ENCODE measurements at places on chromosomes 3 and 15.

GRCh38 chr3:138113326-138113725, 2.1 kb downstream of the DZIP1L start:
- peaks cover 2% of the 10 kb centered on the region for H3K36me3 ChIP-seq
- DNase-seq: no peak
- H3K4me3 ChIP-seq: no peak overlapping the region
- 0 out of 2 replicates have a peak overlapping the region, but pooled peaks have one; percentile 3 for H3K27ac ChIP-seq

DNA sequence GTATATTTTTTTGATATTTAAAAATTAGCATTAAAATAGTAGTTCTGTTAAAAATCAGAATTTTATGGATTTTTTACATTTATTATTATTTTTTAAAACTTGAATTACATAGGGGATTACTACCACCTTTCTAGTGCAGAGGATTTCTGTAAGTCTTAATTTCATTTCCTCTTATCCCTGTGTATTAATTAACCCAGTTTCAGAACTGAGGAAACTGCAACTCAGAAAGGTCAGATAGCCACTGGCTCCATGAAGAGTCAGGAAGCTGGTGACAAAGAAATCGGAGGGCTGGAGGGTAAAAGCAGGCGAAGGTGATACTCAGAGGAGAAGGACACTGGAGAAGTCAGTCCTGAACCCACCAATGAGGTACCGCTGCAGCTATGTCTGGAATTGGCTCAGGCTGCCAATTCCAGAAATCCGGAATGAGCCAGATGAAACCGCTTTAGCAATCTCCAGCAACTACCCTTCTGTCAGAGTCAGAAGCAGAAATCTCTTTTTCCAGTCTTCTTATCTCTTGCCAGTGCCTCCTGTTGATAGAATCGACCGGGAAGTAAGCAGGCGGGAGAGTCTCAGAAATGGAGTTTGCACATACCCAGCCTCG, 308.5 kb downstream of the SV2B start:
- H3K27ac ChIP-seq: no peak overlapping the region
- H3K27me3 ChIP-seq: no peaks in the 10 kb centered on the region
- H3K4me1 ChIP-seq: no peaks in the 10 kb centered on the region
- H3K4me3 ChIP-seq: peak overlapping the region; percentile 15
- peak; percentile 62 for DNase-seq

GRCh38 chr3:164550857-164551256, 527.4 kb downstream of the SI start:
- no peaks in the 10 kb centered on the region for H3K4me1 ChIP-seq
- no peak overlapping the region for H3K27ac ChIP-seq
- no peak overlapping the region for H3K4me3 ChIP-seq
- DNase-seq: no peak
- no peaks in the 10 kb centered on the region for H3K27me3 ChIP-seq

DNA sequence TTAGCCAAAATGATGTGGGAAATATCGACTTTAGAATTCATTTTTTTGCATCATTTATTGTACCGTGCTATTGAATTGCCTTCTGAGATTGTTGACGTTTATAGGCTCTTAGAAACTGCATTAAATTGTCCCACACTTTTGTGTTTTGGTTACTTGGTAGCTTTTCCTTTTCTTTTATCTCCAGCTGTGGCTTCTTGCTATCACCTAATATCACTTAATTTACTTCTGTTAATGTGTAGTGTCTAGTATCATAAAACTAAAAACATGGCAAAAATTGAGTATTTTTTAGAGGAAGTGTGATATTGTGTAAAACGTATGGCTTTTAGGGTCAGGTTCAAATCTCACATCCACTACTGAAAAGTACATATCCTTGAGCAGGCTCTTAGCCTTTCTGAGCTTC, 11.2 kb downstream of the TMOD3 start:
- no peak overlapping the region for H3K4me3 ChIP-seq
- H3K4me1 ChIP-seq: peaks cover 24% of the 10 kb centered on the region
- H3K36me3 ChIP-seq: no peaks in the 10 kb centered on the region
- no peak for DNase-seq
- no peaks in the 10 kb centered on the region for H3K27me3 ChIP-seq

DNA sequence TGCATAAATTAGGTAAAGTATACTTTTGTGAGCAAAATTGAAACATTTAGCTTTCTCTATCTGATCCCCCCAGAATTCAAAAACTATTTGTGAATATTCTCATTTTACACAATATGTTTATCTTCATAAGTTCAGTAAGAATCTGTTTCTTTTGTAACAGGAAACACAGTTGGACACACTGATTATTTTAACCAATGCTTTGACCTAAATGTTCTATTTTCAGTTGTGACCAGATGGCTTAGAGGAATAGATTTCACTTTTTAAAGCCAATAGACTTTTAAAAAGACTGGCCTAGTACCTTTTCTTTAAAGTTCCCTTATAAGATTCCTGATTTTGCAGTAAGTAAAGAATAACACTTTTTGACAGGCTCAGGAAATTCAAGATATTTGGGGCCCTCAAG, 74.0 kb upstream of the STRIT1 start:
- H3K4me3 ChIP-seq: no peak overlapping the region
- H3K27ac ChIP-seq: no peak overlapping the region

GRCh38 chr3:171163101-171164066, 136.9 kb upstream of the SLC2A2 start:
- H3K4me1 ChIP-seq: peaks cover 2% of the 10 kb centered on the region
- no peaks in the 10 kb centered on the region for H3K27me3 ChIP-seq
- H3K36me3 ChIP-seq: peaks cover 5% of the 10 kb centered on the region
- H3K27ac ChIP-seq: no peak overlapping the region
- no peak for DNase-seq
- no peak overlapping the region for H3K4me3 ChIP-seq

DNA sequence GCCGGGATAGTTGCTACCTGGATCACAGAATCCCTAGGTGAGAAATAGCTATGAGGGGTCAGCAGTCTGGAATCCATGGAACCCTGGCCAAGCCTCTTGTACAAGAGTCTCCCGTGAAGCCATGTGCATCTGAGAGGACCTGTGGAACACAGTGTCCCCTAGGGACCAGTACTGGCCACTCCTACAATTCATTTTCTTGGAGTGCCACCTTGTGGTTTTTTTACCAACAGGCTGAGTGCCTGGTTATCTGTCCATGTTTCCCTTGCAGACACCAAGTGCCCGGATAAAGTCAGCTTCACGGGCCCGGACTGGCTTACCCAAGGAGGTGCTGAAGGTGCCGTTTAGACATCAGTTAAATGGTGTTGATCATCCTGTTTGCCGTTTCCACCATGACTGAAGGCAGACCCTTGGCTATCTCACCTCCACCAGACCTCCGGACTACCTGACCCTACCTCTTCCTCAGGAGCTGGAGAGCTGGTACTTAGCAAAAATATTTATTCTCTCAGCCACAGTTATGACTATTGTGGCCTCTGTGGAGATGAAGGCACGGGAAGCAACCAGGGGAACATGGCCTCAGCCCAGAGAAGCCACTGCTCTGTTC, 93.9 kb downstream of the RBPMS2 start:
- DNase-seq: peak; percentile 65
- H3K27me3 ChIP-seq: no peaks in the 10 kb centered on the region
- peaks cover 62% of the 10 kb centered on the region for H3K36me3 ChIP-seq
- no peak overlapping the region for H3K27ac ChIP-seq

- no peak overlapping the region for H3K27ac ChIP-seq
- DNase-seq: no peak
- H3K4me3 ChIP-seq: no peak overlapping the region
Observed at GRCh38 chr3:169122416-169122815, 541.1 kb downstream of the MECOM start.

DNA sequence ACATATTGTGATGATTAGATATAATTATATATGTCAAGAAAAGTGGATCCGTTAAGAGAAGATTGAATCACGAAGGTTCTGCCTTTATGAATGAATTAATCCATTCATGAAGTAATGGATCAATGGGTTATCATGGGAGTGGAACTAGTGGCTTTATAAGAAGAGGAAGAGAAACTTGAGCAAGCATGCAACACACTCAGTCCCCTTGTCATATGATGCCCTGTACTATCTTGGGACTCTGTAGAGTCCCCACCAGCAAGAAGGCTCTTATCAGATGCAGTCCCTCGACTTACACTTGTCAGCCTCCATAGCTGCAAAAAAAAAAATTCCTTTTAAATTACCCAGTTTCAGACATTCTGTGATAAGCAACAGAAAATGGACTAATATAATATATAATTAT, 301.9 kb downstream of the RAP2B start:
- no peaks in the 10 kb centered on the region for H3K36me3 ChIP-seq
- no peak for DNase-seq
- H3K27ac ChIP-seq: no peak overlapping the region
- H3K4me1 ChIP-seq: no peaks in the 10 kb centered on the region
- no peaks in the 10 kb centered on the region for H3K27me3 ChIP-seq

GRCh38 chr3:193974671-193975535, 161.0 kb upstream of the HES1 start:
- H3K27me3 ChIP-seq: peaks cover 51% of the 10 kb centered on the region
- no peak overlapping the region for H3K4me3 ChIP-seq
- no peaks in the 10 kb centered on the region for H3K36me3 ChIP-seq
- no peak overlapping the region for H3K27ac ChIP-seq
- peak; percentile 40 for DNase-seq

GRCh38 chr3:65398953-65399352, 639.8 kb downstream of the MAGI1 start:
- H3K4me3 ChIP-seq: no peak overlapping the region
- H3K36me3 ChIP-seq: no peaks in the 10 kb centered on the region
- DNase-seq: peak; percentile 58
- H3K27me3 ChIP-seq: no peaks in the 10 kb centered on the region

- H3K27me3 ChIP-seq: peaks cover 3% of the 10 kb centered on the region
- H3K27ac ChIP-seq: no peak overlapping the region
- no peaks in the 10 kb centered on the region for H3K36me3 ChIP-seq
- H3K4me1 ChIP-seq: peaks cover 1% of the 10 kb centered on the region
- no peak overlapping the region for H3K4me3 ChIP-seq
Observed at GRCh38 chr15:72912121-72912520, 128.6 kb upstream of the ADPGK start.

DNA sequence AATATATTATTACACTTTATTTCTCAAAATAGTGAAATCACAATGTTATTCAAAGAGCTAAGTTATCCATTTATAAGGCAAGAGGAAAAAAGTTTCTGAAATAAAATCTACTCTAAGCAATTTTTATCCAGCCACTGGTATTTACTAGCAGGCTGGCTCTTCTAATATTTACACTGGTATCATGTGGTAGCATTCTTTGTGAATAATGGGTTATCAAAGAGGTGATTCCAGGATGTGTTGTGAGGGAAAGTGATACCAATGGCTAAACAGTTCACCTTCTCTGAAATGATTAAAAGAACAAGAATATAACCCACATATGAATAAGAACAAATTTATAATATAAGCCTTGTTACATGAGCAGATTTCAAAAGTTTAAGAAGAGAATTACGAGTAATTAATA, 44.1 kb downstream of the DHX36 start:
- no peak overlapping the region for H3K4me3 ChIP-seq
- no peak overlapping the region for H3K27ac ChIP-seq
- DNase-seq: no peak
- no peaks in the 10 kb centered on the region for H3K4me1 ChIP-seq
- peaks cover 28% of the 10 kb centered on the region for H3K36me3 ChIP-seq

GRCh38 chr15:25742776-25743547, 120.2 kb downstream of the ATP10A start:
- H3K36me3 ChIP-seq: no peaks in the 10 kb centered on the region
- H3K4me3 ChIP-seq: no peak overlapping the region
- no peak overlapping the region for H3K27ac ChIP-seq
- peaks cover 2% of the 10 kb centered on the region for H3K4me1 ChIP-seq
- no peak for DNase-seq
- H3K27me3 ChIP-seq: no peaks in the 10 kb centered on the region

DNA sequence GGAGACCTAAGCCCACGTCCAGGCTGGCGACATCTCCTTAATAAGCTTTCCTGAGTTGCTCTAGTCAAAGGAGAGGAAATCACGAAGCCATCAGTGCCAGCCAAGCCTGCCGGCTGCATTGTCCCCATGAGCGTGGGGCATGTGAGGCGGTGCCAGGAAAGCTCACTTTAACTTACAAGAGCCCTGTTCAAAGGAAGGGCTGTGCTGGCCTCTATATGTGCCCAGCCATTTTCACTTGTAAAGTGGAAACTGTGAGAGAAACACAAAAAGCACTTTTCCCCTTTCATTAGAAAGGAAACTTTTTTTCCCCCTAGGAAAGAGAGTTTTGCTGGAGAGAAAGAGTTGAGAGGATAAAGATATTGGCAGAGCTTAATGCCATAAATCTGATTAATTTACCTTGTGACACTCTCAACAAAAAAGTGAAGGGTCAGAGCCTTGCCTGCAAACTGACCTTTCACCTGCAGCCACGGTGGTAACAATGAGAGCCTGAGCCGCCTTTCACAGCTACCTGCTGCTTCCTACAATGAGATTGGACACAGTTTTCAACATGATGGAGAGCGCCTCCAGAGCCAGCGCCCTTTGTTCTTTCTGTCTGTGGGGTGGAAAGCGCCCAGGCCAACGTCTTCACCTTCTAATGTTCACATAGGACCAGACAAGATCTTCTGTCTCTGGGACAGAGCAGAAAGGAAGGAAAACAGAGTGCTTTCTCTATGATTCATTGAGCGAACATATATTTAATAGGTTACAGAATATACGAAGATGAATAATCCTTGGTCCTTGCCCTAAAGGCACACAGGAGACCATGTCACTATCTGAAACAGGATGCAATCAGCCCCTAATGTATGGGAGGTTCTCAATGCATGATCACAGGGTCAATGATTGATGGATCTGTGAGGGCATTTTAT, 233.1 kb upstream of the HES1 start:
- no peak overlapping the region for H3K27ac ChIP-seq
- H3K4me3 ChIP-seq: no peak overlapping the region
- no peaks in the 10 kb centered on the region for H3K4me1 ChIP-seq
- H3K36me3 ChIP-seq: no peaks in the 10 kb centered on the region
- peaks cover 46% of the 10 kb centered on the region for H3K27me3 ChIP-seq
- no peak for DNase-seq

GRCh38 chr3:194136519-194137007, 615 bp downstream of the HES1 start:
- peaks cover 4% of the 10 kb centered on the region for H3K27me3 ChIP-seq
- H3K27ac ChIP-seq: no peak overlapping the region

GRCh38 chr3:74531491-74531890, 83.0 kb downstream of the CNTN3 start:
- DNase-seq: peak; percentile 39
- H3K27me3 ChIP-seq: no peaks in the 10 kb centered on the region
- no peak overlapping the region for H3K27ac ChIP-seq
- no peak overlapping the region for H3K4me3 ChIP-seq
- H3K36me3 ChIP-seq: no peaks in the 10 kb centered on the region

- H3K4me3 ChIP-seq: no peak overlapping the region
- no peaks in the 10 kb centered on the region for H3K36me3 ChIP-seq
- peaks cover 7% of the 10 kb centered on the region for H3K4me1 ChIP-seq
- H3K27me3 ChIP-seq: no peaks in the 10 kb centered on the region
- peak; percentile 25 for DNase-seq
- no peak overlapping the region for H3K27ac ChIP-seq
Observed at GRCh38 chr3:99315896-99316295, 322.5 kb upstream of the COL8A1 start.

- no peaks in the 10 kb centered on the region for H3K4me1 ChIP-seq
- H3K4me3 ChIP-seq: peak overlapping the region; percentile 65
- no peaks in the 10 kb centered on the region for H3K36me3 ChIP-seq
- H3K27ac ChIP-seq: no peak overlapping the region
Observed at GRCh38 chr15:44194323-44195150, 534 bp downstream of the FRMD5 start.
